Progenitor cell of endocrine pancreas (in vitro differentiated cells): ENCODE measurements at places on chromosomes 6 and 20. TPM values are rescaled to one million over a fixed set of nuclear protein-coding genes. Genes with fewer than 3 reads are reported as not detected.

Gene SAMD5
- total RNA-seq, result 22.4 and 24.0 TPM in 2 replicates

Gene GPX5
- total RNA-seq, result not detected in 2 replicates

Gene ADAM33
- 0.47 and 0.67 TPM in 2 replicates for total RNA-seq

Gene PHACTR3
- 1.1 and 1.4 TPM in 2 replicates for total RNA-seq

Gene TSBP1
- not detected in 2 replicates for total RNA-seq

Gene HLA-DRA
- total RNA-seq, result not detected in 2 replicates

- no peak overlapping the region for H3K27ac ChIP-seq
- no peak for DNase-seq
- no peak overlapping the region for H3K4me3 ChIP-seq
- peaks cover 7% of the 10 kb centered on the region for H3K27me3 ChIP-seq
These were observed 119.1 kb upstream of the PDE10A start for GRCh38 chr6:165782134-165782533.

GRCh38 chr6:88709819-88710246, 253.6 kb downstream of the RNGTT start:
- no peak overlapping the region for H3K4me3 ChIP-seq
- no peak for DNase-seq
- H3K4me1 ChIP-seq, result peaks cover 8% of the 10 kb centered on the region

GRCh38 chr20:16027686-16028085, 545.6 kb downstream of the KIF16B start:
- no peak overlapping the region for H3K4me3 ChIP-seq
- H3K4me1 ChIP-seq, result peaks cover 37% of the 10 kb centered on the region
- H3K27ac ChIP-seq, result no peak overlapping the region
- no peak for DNase-seq
- H3K27me3 ChIP-seq, result no peaks in the 10 kb centered on the region

GRCh38 chr6:132132422-132132821, 181.2 kb upstream of the CCN2 start:
- no peaks in the 10 kb centered on the region for H3K27me3 ChIP-seq
- no peak for DNase-seq
- H3K36me3 ChIP-seq, result no peaks in the 10 kb centered on the region
- H3K4me1 ChIP-seq, result peaks cover 10% of the 10 kb centered on the region
- no peak overlapping the region for H3K27ac ChIP-seq

DNA sequence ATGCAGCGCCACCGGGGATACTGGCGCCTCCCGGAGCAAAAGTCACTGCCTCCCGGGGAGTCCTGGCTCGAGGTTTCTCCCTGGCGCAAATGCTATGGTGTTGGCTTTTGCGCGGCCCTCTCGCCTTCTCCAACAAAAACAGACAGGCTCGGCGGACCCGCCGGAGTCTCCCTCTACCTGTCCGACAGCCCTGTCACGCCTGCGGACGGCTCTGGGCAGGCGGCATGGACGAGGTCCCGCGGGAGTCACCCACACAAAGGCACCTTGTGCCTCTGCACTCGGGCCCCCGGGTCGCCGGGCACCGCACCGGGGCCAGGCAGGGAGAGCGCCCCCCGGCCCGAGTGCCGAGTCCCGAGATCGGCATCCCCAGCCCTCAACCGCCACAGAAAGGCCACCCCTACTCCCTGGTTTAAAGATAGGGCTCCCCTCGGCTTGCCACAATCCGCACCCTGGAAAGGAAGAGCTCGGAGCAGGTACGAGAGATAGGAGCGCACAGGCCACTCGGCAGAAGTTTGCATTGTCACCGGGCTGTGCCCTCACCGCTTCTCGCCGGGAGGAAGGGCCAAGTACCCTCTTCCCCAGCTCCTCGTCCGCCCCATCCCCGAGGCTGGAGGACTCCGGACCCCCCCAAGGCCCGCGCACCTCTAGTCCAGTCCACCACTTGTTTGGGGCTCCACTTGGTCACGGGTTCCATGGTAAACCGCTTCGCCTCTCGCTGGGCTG, 903 bp downstream of the CNKSR3 start:
- H3K4me1 ChIP-seq, result peaks cover 35% of the 10 kb centered on the region
- peaks cover 7% of the 10 kb centered on the region for H3K36me3 ChIP-seq
- H3K27ac ChIP-seq, result peak overlapping the region; percentile 98
- DNase-seq, result peak; percentile 41
- peaks cover 5% of the 10 kb centered on the region for H3K27me3 ChIP-seq

GRCh38 chr20:17226410-17227218, at the start of gene PCSK2:
TSS of gene PCSK2 (plus strand) at chr20:17227040. CDS start at chr20:17227306, 266 bp downstream.
- peaks cover 16% of the 10 kb centered on the region for H3K4me1 ChIP-seq
- peaks cover 89% of the 10 kb centered on the region for H3K27me3 ChIP-seq
- peak within 1 kb of the TSS; percentile 73 for H3K4me3 ChIP-seq
- H3K27ac ChIP-seq, result peak within 1 kb of the TSS; percentile 43

GRCh38 chr6:21615504-21615903, 22.0 kb downstream of the SOX4 start:
- H3K27ac ChIP-seq, result peak overlapping the region; percentile 70
- no peak overlapping the region for H3K4me3 ChIP-seq
- peaks cover 20% of the 10 kb centered on the region for H3K4me1 ChIP-seq

GRCh38 chr6:132218059-132218696, 183.1 kb downstream of the MOXD1 start:
- no peak for DNase-seq
- H3K27ac ChIP-seq, result no peak overlapping the region
- no peaks in the 10 kb centered on the region for H3K36me3 ChIP-seq

DNA sequence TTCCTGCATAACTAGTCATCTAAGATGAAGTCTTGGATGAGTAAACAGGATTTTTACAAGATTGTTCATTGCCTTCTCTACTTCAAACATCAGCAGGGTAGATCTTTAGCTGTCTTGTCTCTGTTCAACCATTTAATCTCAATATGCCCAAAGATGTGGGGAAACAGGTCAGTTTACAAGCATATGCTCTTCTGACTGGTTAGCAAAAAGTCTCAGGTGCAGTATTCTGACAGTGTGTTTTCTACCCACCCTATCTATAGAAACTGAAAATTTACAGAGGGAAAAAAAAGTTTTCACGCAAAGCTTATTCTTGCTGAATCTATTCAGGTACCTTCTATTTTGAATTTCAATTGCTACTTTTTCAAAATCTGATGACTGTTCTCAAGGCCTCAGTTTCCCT, 29.0 kb downstream of the MAP3K5 start:
- no peaks in the 10 kb centered on the region for H3K4me1 ChIP-seq
- no peak for DNase-seq
- H3K36me3 ChIP-seq, result no peaks in the 10 kb centered on the region
- no peak overlapping the region for H3K4me3 ChIP-seq
- no peak overlapping the region for H3K27ac ChIP-seq
- H3K27me3 ChIP-seq, result no peaks in the 10 kb centered on the region

DNA sequence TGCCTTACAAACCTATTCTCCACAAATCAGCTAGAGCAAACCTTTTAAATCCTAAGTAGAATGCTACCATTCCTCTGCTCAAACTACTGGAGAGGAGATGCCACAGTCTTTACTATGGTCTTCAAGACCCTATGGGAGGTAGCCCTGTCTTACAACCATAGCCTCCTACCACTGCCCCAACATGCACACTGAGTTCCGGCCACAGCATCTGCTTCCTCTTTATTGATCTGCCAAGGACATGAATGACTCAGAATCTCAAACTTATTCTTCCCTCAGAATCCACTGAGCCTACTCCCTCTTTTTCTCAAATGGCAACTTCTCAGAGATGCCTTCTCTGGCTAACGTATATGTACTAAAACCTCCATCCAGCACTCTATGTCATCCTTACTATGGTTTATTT, 12.2 kb upstream of the ANKEF1 start:
- H3K27me3 ChIP-seq, result no peaks in the 10 kb centered on the region
- no peak overlapping the region for H3K27ac ChIP-seq
- no peak overlapping the region for H3K4me3 ChIP-seq

GRCh38 chr20:38407321-38407720, 27.8 kb downstream of the SNHG17 start:
- no peaks in the 10 kb centered on the region for H3K4me1 ChIP-seq
- no peak for DNase-seq
- peaks cover 18% of the 10 kb centered on the region for H3K36me3 ChIP-seq
- H3K27ac ChIP-seq, result no peak overlapping the region

DNA sequence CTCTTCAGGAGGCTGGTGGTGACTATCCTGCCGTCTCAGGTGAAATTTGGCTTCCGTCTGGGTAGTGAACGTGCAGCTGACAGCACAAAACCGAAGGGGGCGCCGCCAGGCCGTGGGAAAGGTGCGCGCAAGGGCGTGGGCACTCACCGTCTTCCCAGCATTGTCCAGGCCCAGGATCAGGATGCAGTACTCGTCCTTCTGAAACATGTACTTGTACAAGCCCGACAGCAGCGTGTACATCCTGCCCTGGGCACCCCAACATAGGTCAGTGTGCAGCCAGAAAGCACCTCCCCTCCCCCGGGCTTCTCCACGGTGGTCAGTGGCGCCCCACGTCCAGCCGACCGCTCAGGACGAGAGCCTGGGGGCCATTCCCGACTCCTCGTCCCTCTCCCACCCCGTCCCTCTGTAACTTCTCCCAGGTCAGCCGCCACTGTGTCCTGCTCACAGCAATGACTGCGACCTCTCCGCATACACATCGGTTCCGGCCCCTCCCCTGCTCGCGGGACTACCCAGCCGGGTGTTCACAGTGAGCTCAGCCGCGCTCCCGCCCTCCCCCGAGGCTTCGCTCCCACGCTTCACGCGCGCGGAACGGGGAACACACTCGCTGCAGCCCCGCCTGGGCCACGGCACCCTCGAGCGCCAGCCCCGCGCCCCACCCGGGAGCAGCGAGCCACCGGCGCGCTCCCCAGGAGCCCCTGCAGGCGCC, 771 bp downstream of the ARFRP1 start:
- H3K4me3 ChIP-seq, result peak overlapping the region; percentile 85
- DNase-seq, result peak; percentile 12
- H3K27me3 ChIP-seq, result no peaks in the 10 kb centered on the region
- peaks cover 11% of the 10 kb centered on the region for H3K4me1 ChIP-seq

GRCh38 chr6:11146117-11146826, 34.7 kb upstream of the ERVFRD-1 start:
- H3K36me3 ChIP-seq, result no peaks in the 10 kb centered on the region
- H3K4me1 ChIP-seq, result no peaks in the 10 kb centered on the region
- H3K4me3 ChIP-seq, result no peak overlapping the region
- H3K27me3 ChIP-seq, result no peaks in the 10 kb centered on the region

DNA sequence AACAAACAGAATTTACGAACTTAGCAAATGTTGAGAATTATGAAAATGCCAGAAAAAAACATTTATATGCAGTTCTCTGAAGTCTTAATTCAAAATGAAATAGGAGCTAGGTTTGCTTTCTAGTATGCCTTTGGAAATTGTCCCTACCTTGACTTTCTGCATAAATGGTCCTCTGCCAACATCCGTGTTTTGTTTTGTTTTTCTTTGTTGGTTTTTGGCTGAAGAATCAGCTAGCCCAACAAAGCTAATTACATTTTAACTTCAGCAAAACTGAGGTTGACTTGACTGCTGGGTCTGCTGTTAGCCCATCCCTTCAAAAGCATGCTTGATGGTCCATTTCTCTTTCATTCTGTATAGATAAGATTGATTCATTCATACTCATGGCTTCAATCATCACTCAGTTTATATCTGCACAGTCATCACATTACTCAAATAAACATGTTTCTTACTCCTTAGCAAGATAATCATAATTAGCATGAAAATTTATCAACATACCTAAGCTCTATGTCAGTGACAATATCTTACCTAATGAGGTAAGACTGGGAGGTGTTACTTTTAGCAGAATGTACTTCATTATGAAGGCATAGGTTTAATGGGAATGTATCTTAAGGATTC, 76.4 kb downstream of the ADGRB3 start:
- no peak for DNase-seq
- no peak overlapping the region for H3K4me3 ChIP-seq
- H3K27me3 ChIP-seq, result peaks cover 10% of the 10 kb centered on the region
- peaks cover 3% of the 10 kb centered on the region for H3K4me1 ChIP-seq
- H3K36me3 ChIP-seq, result no peaks in the 10 kb centered on the region
- no peak overlapping the region for H3K27ac ChIP-seq

- H3K4me1 ChIP-seq, result peaks cover 25% of the 10 kb centered on the region
- H3K4me3 ChIP-seq, result peak overlapping the region; percentile 94
- no peaks in the 10 kb centered on the region for H3K27me3 ChIP-seq
- peak overlapping the region; percentile 99 for H3K27ac ChIP-seq
These were observed 898 bp downstream of the XRN2 start for GRCh38 chr20:21303872-21304586.

DNA sequence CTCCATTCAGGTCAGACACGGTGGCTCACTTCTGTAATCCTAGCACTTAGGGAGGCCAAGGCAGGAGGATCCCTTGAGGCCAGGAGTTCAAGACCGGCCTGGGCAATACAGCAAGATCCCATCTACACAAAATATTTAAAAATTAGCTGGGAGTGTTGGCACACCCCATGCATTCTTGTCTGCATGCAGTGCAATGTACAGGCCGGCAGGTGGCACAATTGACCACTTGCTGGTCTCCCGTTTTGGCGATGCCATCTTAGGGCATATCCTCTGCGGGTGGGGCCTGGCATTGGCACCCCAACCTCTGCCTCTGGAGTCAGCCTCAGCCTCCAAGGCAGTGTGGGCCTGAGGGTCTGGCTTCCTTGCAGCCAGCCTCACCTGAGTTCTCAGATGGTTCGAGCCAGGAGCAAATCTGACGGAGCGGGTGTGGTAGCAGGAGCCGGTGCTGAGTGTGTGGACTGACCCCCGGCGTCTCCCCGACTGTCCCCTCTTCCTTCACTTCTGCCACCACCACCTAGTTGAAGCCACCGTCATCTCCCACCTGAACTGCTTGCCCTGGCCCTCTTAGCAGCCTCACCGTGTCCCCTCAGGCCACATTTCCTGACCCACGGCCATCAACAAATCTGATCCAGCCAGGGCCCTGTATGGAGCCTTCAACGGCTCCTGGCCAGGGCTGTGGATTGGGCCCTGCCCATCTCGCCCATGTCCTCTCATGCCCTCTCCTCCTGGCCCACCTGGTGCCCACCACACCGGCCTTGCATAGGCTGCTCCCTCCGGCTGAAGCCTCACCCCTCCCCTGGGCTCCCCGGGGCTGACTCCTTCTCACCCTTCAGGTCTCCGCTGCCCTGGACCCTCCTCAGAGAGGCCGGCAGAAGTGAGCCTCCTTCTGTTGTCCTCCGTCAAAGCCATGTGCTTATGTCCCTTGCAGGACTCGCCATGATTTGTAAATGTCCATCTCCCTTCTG, 44.0 kb downstream of the EFCAB8 start:
- H3K36me3 ChIP-seq, result no peaks in the 10 kb centered on the region
- H3K4me1 ChIP-seq, result no peaks in the 10 kb centered on the region
- H3K27me3 ChIP-seq, result no peaks in the 10 kb centered on the region
- H3K4me3 ChIP-seq, result no peak overlapping the region

GRCh38 chr6:105164418-105164817, 15.4 kb downstream of the POPDC3 start:
- H3K27me3 ChIP-seq, result peaks cover 5% of the 10 kb centered on the region
- DNase-seq, result no peak
- no peak overlapping the region for H3K4me3 ChIP-seq
- H3K4me1 ChIP-seq, result peaks cover 2% of the 10 kb centered on the region

- H3K4me3 ChIP-seq, result no peak overlapping the region
- no peak for DNase-seq
- H3K27me3 ChIP-seq, result no peaks in the 10 kb centered on the region
- no peak overlapping the region for H3K27ac ChIP-seq
- peaks cover 6% of the 10 kb centered on the region for H3K4me1 ChIP-seq
These were observed 22.0 kb upstream of the VSTM2L start for GRCh38 chr20:37880726-37881591.

- H3K4me3 ChIP-seq, result no peak overlapping the region
- no peak overlapping the region for H3K27ac ChIP-seq
These were observed 31.6 kb upstream of the RGS17 start for GRCh38 chr6:153162646-153163045.
